ENCODE measurements at places on chromosomes 1 and 21.
A peak's percentile ranks its signal among the peaks of the same experiment; 100 is the strongest.

GRCh38 chr1:43573066-43573800, 42.5 kb downstream of the PTPRF start:
- DNase-seq, result no peak

DNA sequence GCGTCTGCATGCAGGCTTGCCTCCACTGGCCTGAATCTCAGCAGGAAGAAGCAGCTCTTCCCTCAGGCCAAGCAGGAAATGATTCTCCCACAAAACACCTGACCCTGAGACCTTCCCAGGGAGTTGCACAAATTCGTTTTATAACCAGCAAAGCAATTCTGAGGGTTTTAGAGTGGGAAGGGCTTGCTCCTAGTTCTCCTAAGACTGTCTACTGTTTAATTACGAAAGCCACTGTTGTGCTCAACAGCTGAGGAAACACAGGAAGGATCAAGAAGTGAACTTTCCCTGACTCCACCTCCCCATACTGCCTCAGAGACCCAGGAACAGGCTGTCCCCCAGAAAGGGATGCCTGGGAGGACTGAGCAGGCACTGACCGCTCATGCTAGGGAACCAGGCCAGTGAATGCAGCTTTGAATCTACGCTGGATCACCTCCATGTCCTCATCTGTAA, 37.0 kb upstream of the PUM1 start:
- no peak for DNase-seq

GRCh38 chr1:10878469-10878868, 82.0 kb upstream of the CASZ1 start:
- DNase-seq, result no peak

GRCh38 chr1:229869240-229869639, 197.8 kb upstream of the GALNT2 start:
- DNase-seq, result no peak

DNA sequence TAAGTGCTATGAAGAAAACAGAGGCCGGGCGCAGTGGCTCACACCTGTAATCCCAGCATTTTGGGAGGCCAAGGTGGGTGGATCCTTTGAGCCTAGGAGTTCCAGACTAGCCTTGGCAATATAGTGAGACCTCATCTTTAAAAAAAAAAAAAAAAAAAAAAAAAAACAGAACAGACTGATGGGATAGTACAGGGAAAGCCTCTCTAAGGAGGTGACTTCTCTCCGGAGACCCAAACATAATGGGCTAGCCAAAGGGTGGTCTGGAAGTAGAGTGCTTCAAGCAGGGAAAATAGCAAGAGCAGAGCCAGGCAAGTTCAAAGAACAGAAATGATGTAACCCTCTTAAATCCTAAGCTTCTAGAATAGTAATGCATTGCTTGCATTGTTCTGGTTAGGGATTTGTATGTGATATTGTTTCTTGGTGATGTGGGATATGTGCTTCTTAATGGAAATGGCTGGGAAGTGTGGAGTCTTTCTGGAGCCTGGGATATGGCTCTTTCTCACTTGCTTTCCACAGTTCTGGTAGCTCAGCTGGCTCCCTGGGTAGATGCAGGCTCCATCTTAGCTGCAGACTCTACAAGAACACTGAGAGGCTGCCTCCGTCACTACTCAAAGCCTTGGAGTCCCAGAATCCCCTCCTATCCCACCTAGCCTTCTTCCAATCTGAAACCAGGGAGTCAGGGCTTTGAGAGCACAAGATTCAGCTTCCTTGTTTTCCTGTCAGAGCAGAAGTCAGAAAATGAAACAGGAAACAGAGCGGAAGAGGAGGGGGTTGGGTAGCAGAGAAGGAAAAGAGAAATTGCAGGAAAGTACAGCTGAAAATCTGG, 1.9 kb upstream of the PIGV start:
- DNase-seq, result no peak

GRCh38 chr1:31931593-31932225, 6.5 kb downstream of the PTP4A2 start:
- peak; percentile 41 for DNase-seq

Data from CD4-positive, alpha-beta T cell treated with Interleukin-15 for 4 hours (primary cell).